Activated CD4-positive, alpha-beta T cell treated with anti-CD3 and anti-CD28 coated beads for 36 hours (primary cell): ENCODE measurements at places on chromosomes 3 and 15. TPM values are rescaled to one million over a fixed set of nuclear protein-coding genes. Genes with fewer than 3 reads are reported as not detected.

Gene C2CD4A
- 0.73 TPM for total RNA-seq

GRCh38 chr3:94064243-94064860, 1.5 kb downstream of the NSUN3 start:
- peak overlapping the region; percentile 99 for H3K27ac ChIP-seq
- no peak for DNase-seq
- H3K36me3 ChIP-seq, result peaks cover 57% of the 10 kb centered on the region
- H3K4me1 ChIP-seq, result peaks cover 47% of the 10 kb centered on the region

DNA sequence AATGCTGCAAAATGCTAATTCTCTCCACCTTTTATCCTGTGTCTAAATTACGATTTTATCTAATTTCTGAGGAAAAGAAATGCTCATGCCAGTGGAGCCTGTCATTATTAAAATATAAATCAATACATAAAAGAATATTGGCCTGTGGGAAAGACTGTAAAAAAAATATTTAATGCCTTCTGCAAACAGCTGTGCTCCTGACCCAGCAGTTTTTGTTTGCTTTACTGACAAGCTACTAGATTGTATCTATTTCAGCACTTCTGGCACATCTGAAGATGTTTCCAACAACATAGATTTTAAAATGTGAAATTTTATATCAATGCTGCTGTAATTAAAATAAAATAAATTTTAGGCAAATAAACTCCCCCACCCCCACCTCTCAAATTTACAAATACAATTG, 493.6 kb upstream of the AGTR1 start:
- H3K27ac ChIP-seq, result no peak overlapping the region
- no peaks in the 10 kb centered on the region for H3K4me1 ChIP-seq
- no peak for DNase-seq

Gene SPATA12
- not detected for total RNA-seq

Gene AADAC
- total RNA-seq, result not detected

Gene PCSK6
- total RNA-seq, result 0.95 TPM

Gene HDC
- 0.18 TPM for total RNA-seq

Gene GPR156
- total RNA-seq, result not detected

DNA sequence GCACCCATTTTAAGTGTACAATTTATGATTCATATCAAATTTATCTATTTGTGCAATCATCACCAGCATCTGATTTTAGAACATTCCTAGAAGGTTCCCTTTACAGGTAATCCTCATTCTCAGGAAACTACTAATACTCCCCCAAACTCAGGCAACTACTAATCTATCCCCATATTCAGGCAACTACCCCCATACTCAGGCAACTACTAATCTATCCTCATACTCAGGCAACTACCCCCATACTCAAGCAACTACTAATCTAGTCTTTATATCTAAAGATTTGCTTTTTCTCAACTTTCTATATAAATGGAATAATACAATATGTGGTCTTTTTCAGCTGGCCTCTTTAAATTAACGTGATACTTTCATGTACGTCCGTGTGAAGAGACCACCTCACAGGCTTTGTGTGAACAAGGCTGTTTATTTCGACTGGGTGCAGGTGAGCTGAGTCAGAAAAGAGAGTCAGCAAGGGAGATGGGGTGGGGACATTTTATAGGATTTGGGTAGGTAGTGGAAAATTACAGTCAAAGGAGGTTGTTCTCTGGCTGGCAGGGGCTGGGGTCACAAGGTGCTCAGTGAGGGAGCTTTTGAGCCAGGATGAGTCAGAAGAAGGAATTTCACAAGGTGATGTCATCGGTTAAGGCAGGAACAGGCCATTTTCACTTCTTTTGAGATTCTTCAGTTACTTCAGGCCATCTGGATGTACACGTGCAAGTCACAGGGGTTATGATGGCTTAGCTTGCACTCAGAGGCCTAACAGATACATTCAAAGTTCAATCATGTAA, 1444.5 kb upstream of the CADM2 start:
- H3K4me3 ChIP-seq, result no peak overlapping the region
- no peaks in the 10 kb centered on the region for H3K27me3 ChIP-seq
- no peak overlapping the region for H3K27ac ChIP-seq
- no peaks in the 10 kb centered on the region for H3K36me3 ChIP-seq
- DNase-seq, result no peak

GRCh38 chr3:108662142-108662738, 72.7 kb downstream of the DZIP3 start:
- peaks cover 9% of the 10 kb centered on the region for H3K36me3 ChIP-seq
- H3K27me3 ChIP-seq, result no peaks in the 10 kb centered on the region
- H3K4me3 ChIP-seq, result no peak overlapping the region
- peaks cover 15% of the 10 kb centered on the region for H3K4me1 ChIP-seq
- peak overlapping the region; percentile 6 for H3K27ac ChIP-seq

DNA sequence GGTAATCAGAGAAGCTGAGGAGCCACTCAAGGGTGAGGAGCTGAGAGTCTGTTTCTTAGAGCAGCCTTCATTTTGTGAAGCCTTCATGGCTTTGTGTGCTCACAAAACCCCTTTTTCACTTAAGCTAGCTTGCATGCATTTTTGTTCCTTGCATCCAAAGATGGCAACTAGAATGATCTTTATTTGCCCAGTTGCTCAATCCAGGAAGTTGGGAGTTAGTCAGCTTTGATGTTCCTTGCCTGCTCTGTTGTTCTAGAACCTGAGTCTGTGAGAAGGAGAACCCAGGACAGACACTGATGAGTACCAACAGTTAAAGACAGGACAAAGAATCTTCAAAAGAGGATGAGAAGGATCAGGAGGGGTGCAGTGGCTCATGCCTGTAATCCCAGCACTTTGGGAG, 81.8 kb downstream of the IL20RB start:
- H3K27me3 ChIP-seq, result peaks cover 4% of the 10 kb centered on the region
- H3K4me3 ChIP-seq, result no peak overlapping the region
- H3K4me1 ChIP-seq, result no peaks in the 10 kb centered on the region
- H3K36me3 ChIP-seq, result no peaks in the 10 kb centered on the region

Gene GNAT1
- 0.14 TPM for total RNA-seq

DNA sequence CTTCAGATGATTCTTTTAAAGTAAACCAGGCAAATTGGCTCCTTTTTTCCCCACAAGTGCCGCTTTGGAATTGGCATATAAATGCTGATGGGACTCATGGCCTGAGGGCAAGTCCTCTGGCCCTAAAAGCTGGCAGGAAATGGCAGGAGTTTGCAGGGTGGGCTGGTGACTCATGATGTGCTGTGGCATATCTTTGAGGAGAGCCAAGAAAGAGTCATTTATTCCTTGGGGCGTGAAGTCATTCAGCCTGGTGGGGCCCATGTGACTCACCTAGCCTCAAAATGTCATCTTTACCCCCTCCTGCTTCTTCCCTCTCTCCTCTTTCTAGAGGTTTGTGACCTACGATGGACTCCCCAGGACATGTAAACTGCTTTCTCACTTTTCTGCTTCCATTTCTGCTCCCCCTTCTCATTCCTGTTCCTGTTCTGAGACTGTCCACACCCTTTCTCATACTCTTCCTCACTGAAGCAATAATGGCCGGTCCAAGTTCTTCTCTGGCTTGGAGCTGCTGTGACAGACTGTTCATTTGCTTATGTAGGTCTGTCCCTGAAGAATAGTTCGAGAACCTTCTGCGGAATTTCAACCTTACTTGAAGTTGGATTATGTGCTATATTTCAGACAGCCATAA, 326.1 kb downstream of the SATB1 start:
- H3K4me3 ChIP-seq, result peak overlapping the region; percentile 5
- peak; percentile 82 for DNase-seq
- H3K4me1 ChIP-seq, result peaks cover 24% of the 10 kb centered on the region
- peaks cover 7% of the 10 kb centered on the region for H3K27me3 ChIP-seq
- peaks cover 9% of the 10 kb centered on the region for H3K36me3 ChIP-seq

DNA sequence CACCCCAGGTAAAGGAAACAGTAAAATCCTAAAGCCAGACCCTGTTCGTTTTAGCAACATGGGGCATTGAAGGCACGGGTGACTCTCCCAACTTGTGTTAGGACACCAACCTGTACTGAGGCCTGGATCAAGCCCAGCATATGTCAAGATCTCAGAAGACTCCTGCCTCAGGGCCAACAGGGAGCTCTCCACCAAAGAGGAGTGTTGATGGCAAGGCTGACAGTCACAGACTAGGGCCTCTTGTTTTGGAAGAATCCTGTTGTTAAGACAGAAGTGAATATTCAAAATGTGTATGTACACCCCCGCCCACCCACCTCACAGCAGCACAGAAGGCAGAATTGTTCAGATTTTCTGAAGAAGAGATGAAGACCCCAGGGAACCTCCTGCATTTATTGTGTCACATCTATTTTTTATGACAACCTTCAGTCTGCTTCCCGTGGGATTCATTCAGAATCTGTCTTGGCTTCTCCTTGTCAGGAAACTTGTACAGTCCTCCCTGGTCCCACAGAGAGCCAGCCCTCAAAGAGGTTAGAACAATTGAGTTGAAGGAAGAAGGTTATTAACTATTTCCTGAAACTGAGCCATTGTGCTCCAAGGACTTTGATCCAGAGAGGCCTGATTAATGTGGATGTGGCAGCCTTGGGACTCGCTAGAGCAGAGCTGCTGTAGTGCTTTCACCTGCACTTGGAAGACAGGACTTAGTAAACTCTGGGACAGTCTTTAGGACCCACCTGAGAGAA, 61.7 kb upstream of the PLXNA1 start:
- no peaks in the 10 kb centered on the region for H3K4me1 ChIP-seq
- no peak overlapping the region for H3K4me3 ChIP-seq
- peaks cover 15% of the 10 kb centered on the region for H3K36me3 ChIP-seq
- no peaks in the 10 kb centered on the region for H3K27me3 ChIP-seq

- H3K36me3 ChIP-seq, result peaks cover 12% of the 10 kb centered on the region
- no peaks in the 10 kb centered on the region for H3K27me3 ChIP-seq
- H3K4me3 ChIP-seq, result peak overlapping the region; percentile 21
- peaks cover 22% of the 10 kb centered on the region for H3K4me1 ChIP-seq
Measured at GRCh38 chr15:99253381-99254090, 2.3 kb downstream of the LRRC28 start.

Gene ANKRD63
- total RNA-seq, result not detected

Gene ITIH1
- not detected for total RNA-seq

DNA sequence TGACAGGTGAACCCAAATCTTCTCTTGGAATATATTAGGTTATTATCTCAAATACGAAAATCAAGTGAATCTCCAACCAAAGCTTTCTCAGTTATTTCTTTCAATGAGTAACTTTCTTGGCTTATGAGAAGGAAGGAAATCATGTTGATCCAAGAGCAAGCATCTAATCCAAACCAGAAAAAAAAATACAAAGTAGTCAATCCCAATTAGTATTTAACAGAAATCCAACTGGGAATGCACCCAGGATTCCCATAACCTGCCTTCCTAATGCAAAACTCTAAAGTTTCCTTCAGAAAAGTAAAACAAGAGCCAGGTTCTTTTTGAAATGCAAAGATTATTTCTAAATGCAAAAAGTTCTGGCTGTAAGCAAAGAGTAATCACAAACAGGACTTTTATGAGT, 289.3 kb downstream of the SHOX2 start:
- peaks cover 2% of the 10 kb centered on the region for H3K27me3 ChIP-seq
- no peak overlapping the region for H3K4me3 ChIP-seq
- DNase-seq, result no peak
- no peak overlapping the region for H3K27ac ChIP-seq
- H3K36me3 ChIP-seq, result no peaks in the 10 kb centered on the region

DNA sequence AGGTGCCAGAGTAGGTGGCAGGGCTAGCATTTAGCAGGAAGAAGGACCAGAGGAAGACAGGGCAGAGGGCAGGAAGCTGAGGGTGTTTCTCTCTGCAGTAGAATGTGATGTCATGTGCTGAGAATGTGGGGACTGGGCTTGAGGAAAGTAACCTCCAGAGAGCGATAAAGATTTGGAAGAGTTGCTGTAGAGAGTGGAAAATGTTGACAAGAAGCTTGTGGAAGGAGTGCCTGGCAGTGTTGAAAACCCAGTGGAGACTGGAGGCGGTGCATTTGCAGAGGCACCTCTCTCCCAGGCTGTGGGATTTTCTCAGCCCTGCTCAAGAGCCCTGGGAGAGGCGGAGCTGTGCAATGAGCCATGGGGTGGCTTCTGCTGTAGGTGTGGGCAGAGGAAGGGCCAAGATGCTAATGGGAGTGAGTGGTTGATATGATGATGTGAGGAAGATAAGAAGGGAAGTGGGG, 54.8 kb downstream of the MESD start:
- H3K4me1 ChIP-seq, result no peaks in the 10 kb centered on the region
- no peak for DNase-seq
- no peak overlapping the region for H3K27ac ChIP-seq
- H3K4me3 ChIP-seq, result no peak overlapping the region

DNA sequence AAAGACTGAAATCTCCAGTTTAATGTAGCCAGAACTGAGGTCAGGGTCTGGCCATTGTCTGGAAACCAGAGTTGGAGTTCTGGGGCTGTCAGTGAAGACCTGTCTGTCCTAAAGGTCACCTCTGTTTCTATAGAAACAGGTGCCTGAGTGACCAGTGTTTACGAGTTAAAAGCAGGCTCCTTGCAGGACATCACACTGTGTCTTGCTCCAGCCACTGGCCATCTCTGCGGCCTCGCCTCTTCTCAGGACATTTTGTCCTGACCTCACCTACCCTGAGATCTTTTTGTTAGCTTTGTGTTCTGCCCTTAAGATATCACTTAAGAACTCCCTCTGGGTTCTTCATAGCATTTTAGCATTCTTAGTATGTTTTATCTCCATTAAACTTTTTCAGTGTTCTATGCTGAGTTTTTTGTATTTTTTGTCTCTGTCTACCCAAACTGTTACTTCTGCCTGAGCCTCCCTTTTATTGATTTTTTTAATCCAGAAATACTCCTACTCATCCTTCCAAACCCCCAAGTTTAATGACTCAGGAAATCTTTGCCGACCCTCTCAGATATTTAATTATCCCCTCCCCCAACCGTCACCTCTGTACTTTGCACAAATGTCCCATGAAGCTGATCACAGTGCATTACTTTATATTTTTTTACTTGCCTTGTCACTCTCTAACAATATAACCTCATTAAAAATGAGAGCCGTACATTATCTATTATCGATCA, 223.7 kb downstream of the THSD4 start:
- H3K36me3 ChIP-seq, result no peaks in the 10 kb centered on the region
- H3K4me1 ChIP-seq, result peaks cover 2% of the 10 kb centered on the region
- peaks cover 3% of the 10 kb centered on the region for H3K27me3 ChIP-seq
- H3K27ac ChIP-seq, result no peak overlapping the region

Gene CPB1
- total RNA-seq, result not detected

- H3K4me3 ChIP-seq, result peak overlapping the region; percentile 43
- peak; percentile 24 for DNase-seq
- peaks cover 2% of the 10 kb centered on the region for H3K36me3 ChIP-seq
Measured at GRCh38 chr15:60720086-60720485, 241.1 kb upstream of the ICE2 start.

DNA sequence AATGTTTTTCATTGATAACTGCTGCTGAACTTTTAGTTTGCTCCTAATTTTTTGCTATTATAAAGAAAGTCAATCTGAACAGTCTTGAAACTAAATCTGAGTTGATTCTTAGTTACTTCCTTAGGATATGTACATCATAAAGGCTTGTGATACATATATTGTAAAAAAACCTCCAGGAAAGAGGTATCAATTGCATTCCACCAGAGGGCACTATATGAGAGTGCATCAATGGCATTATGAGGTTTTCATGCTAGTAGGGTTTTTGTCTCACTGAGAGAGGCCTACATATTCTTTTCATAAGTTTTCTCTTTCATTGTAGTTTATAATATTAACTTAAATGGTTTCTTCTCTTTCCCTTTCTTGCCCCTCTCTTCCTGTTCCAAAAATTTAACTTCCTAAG, 46.9 kb downstream of the PIK3R4 start:
- DNase-seq, result no peak
- peaks cover 48% of the 10 kb centered on the region for H3K36me3 ChIP-seq
- no peak overlapping the region for H3K27ac ChIP-seq
- no peaks in the 10 kb centered on the region for H3K4me1 ChIP-seq
- H3K27me3 ChIP-seq, result no peaks in the 10 kb centered on the region
